ENCODE measurements at places on chromosomes 11 and 22.

DNA sequence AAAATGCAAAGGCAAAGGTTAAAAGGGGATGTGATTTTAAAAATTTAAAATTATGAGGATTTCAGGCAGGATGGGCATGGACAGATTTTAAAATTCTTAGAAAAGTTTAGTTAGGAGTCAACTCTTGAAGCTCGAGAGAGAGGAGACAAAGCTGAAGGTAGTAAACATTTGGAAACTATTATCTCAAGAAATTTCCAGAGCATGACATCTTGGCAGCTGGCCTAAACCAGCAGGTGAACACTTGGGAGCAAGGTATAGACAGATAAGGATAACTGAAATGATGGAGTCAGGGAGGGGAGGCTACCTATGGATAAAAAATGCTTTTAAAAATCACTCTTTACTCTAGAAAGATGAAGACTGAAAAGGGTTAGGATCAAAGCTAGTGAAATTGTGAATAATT, 13.7 kb downstream of the POU2AF3 start:
- no peak for DNase-seq

GRCh38 chr11:2108675-2109491, 30.3 kb downstream of the IGF2 start:
- no peak for DNase-seq

GRCh38 chr22:39382410-39382809, 17.2 kb upstream of the TAB1 start:
- DNase-seq: no peak

DNA sequence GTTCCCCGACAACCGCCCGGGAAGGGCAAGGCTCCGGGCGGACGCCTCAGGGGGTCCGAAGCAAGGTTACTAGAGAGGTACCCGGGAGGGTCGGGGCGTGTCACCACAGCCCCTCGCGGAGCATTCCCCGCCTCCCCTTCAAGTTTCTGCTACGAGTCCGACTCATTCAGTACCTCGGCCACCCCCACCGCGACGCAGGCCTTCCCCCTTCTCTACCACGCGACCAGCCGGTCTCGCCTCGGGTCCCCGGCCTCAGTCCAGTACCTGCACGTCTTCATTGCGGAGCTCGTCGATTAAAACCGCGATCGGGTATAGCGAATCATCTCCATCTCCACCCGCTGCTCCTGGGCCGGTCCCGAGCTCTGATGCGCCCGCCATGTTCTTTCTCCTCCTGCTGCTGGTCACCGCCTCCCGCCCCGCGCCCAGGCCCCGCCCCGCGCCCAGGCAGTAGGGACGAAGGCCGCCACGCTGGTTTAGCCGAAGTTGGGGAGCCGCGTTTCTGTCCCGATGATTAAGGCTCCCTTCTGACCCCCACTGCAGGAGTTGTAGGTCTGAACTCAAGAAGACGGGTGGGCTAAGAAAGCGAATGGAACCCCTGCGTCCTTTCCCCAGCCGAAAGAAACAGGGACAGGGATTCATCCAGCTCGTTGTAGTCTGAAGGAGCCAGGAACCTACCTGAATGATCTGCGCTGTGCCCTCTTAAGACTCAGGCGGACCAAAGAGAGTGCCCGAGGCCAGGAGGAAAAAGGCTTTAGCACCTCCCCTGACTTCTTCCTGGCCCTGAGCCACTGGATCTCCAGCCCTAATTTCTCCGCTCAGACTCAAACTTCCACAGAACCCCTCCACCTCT, at the start of gene PPP2R1B:
Gene PPP2R1B (minus strand): TSS at position 406 of the 850 bp plus-strand sequence. CDS start 28 bp downstream, at position 378.
- peak; percentile 60 for DNase-seq

DNA sequence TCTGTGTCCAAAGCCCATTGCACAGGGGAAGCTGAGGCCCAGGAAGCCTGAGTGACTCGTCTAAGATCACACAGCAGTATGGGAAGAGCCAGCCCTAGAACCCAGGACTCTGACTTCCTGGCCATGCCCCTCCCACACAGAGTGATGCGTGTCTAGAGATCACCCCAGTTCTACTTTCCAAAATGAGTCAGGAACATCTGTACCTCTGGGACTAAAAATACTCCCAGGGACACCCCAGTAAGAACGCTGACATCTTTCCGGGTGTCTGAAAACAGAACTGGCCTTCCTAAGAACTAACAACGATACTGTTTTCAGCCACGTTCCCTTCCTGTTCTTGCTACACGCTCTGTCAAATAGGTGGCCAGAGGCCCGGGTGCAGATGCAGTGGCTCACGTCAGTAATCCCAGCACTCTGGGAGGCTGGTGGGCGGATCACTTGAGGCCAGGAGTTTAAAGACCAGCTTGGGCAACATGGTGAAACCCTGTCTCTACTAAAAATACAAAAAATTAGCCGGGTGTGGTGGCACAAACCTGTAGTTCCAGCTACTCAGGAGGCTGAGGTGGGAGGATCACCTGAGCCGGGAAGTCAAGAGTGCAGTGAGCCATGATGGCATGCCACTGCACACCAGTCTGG, 21.7 kb upstream of the PDGFB start:
- DNase-seq: peak; percentile 28

DNA sequence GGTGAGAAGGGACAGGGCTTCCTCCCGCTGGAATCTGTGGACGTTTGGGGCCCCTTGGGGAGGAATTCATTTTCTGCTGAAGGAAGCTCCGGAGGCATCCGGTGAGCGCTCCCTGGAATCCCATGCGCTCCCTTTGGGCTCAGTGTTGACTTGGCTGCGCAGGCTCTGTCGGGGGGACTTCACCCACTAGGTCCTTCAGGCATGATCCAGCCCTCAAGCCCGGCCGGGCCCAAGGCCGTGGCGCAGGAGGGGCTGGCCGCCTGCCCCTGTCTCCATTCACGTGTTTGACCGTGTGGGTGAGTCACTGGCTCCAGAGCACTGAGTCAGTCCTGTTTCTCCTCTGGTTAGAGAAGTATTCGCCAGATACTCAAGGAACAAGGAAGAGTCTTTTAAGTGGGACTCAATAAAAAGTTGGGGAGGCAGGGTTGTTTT, 1.4 kb downstream of the CTTN start:
- peak; percentile 90 for DNase-seq

DNA sequence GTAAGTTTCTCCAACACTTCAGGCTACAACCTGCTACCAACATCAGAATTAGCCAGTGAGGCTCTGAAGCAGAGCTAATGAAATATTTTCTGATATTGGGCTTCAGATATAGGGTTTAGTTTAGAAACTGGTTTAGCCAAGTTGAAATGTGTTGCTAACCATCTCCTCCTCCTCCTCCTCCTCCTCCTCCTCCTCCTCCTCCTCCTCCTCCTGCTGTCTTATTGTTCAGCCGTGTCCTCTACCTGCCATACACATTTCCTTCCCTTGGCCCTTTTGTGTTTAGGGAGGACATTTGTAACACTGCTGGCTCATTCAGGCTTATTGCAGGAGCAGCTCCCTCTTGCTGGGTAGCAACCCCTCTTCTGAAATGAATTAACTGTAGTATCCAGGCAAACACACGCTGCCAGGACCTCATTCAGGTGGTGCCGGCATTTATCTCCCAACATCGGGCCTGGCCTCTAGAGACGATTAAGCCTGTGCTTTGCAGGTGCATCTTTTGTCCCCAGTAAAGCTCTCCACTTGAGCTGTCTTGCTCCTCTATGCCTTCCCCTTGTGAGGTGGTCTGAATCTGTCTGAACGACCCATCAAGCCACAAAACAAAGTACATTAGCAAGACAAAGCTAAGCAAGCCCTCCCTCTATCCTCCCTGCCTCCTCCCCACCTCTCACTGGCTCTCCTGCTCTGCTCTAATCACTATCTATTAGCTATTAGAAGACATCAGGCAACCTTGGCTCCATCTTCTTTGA, 82.9 kb downstream of the KCNJ1 start:
- DNase-seq: no peak

DNA sequence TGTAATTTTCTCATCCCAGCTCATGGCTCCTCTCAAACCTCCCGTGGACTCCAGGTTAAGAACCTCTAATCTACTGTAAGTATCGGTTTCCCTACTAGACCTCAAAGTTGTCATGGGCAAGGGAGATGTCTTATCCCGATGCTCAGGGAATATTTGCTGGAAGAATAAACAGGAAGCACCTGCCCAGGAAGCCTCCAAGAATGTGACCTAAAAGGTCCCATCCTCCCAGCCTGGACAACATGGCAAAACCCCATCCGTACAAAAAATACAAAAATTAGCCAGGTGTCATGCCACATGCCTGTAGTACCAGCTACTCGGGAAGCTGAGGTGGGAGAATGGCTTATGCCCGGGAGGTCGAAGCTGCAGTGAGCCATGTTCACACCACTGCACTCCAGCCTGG, 62.4 kb downstream of the APOL1 start:
- DNase-seq: no peak

DNA sequence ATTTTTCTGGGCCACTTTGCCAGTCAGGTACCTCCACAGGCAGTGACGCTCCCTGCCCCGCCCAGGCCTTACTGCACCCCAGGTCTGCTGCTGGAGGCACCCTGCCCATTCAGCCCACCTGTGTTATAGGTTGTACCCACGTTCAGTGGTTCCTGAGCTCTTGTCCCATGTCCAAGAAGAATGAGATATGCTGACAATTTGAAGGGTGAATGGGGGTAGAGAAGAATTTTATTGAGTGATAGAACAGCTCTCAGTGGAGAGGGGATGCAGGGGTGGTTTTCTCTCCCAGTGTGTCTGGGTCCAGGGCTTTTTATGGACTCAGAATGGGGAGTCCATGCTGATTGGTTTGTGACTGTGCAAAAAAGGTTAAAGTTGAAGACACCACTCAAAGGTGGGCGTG, 149.7 kb downstream of the LDLRAD3 start:
- no peak for DNase-seq

GRCh38 chr11:4839851-4840549, 9.0 kb downstream of the OR51S1 start:
- no peak for DNase-seq

- no peak for DNase-seq
Measured at GRCh38 chr11:73383249-73384124, 7.3 kb downstream of the RELT start.

DNA sequence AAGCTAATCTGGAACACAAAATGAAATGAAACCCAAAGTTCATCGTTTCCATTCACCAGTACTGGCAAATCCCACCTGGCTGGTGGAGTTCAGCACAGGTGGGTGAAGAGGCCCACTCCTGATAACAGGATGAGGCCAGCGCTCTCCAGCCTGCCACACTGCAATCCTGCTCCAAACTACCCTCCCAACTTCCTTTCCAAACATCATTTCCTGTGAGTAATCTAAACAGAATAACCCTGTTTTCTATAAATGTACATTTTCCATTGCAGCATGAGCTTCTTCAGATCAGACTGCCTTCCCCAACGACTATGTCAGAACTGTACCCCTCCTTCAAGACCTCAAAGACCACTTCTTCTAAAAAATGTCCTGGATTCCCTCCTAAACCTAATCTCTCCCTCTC, 15.9 kb upstream of the NFRKB start:
- no peak for DNase-seq

DNA sequence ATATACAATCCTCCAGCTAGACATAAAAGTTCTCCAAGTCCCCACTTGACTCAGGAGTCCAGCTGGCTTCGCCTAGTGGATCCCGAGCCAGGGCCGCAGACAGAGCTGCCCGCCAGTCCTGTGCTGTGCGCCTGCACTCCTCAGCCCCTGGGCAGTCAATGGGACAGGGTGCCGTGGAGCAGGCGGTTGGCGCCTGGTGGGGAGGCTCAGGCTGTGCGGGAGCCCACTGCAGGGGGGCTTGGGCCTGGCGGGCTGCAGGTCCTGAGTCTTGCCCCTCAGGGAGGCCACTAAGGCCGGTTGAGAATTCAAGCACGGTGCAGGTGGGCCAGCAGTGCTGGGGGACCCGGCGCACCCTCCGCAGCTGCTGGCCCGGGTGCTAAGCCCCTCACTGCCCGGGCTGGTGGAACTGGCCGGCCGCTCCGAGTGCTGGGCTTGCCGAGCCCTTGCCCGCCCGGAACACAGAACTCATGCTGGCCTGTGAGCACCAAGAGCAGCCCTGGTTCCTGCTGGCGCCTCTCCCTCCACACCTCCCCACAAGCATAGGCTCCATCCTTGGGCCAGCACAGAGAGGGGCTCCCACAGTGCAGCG, 884.8 kb upstream of the LRRC4C start:
- no peak for DNase-seq

DNA sequence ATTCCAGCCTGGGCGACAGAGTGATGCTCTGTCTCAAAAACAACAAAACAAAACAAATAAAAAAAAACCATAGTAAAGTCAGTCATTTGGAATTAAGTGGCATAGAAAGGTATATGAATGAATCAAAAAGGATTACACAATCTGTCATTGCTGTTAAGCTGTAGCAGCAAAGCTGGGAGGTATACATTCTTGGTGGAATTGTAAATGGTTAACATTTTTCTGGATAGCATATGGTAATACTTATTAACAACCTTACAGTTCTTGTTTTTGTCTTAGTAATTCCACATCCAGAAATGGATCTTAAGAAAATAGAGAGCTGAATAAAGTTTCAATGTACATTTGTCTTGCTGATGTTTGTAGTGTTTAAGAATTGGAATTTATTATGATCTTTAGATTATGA, 30.0 kb downstream of the DDX10 start:
- DNase-seq: no peak

DNA sequence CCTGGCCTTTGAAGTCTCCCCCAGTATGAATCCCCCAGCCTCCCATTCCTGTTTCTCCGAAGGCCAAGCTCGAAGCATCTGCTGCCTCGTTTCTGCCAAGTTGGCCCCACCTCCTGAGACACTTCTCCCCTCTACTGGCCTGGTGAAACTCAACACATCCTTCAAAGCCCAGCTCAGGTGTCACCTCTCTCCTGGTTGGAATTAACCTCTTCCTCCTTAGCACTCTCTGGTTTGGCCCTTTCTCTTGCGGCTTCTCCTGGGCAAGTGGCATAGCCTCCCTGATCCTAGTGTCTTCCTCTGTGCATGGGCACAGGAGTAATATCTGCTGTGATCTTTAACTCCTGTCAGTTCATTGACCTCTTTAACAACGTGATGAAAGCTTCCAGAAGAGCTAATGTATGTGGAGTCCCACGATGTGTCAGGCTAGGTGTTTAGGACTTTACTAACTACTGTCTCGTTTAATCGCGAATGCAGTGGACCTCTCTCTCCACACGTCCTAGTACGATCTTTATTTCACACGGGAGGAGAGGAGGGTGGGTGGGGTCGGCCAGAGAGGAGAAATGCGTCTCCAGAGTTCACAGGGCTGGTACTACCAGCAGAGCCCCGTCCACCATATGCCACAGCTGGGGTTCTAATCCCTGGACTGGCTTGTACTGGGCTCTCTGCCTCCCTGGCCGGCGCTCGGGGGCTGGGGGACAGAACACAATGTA, 826 bp upstream of the PTPRJ start:
- no peak for DNase-seq

DNA sequence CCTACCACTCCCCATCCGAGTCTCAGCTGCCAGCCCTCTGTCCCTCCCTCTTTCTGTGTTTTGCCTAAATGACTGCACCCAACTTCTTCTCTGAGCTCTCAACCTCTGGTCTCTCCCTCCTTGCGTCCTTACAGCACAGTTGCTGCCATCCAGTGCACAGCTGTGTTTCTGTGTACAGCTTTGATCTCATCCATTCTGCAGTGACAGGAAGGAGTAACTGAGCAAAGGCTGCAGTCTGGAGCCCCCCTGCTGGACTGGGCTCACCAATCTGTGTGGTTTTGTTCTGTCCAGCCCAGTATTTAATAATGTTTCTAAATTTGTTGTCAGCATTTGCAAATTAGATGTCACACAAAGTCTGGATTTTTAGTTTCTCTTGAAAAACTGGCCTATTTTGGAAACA, 43.8 kb downstream of the PRR5L start:
- DNase-seq: no peak

- peak; percentile 30 for DNase-seq
Measured at GRCh38 chr22:23772649-23773473, at the start of gene MMP11. Gene MMP11, plus strand, starts transcription at chr22:23772849. Its CDS starts 22 bp downstream, at chr22:23772871.

- DNase-seq: no peak
Measured at GRCh38 chr11:18321578-18321968, 367 bp downstream of the HPS5 start.
